Brain pericyte (primary cell): ENCODE measurements at places on chromosomes 7 and 10.

GRCh38 chr10:62760401-62760800 is 44.1 kb upstream of the ADO start:
- no peak for DNase-seq

DNA sequence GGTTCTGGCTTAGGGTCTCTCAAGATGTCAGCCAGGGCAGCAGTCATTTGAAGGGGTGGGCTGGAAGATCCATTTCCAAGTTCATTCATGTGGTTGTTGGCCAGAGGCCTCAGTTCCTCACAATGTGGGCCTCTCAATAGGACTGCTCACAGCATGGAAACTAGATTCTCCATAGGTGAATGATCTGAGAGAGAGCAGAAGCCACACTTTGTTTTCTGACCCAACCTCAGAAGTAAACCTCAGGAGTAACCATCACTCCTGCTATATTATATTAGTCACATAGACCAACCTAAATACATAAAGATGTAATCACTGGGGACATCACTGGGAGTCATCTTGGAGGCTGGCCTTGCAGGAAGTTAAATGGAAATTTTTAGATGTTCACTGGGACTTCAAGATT is 42.2 kb downstream of the GBF1 start:
- DNase-seq: no peak

DNA sequence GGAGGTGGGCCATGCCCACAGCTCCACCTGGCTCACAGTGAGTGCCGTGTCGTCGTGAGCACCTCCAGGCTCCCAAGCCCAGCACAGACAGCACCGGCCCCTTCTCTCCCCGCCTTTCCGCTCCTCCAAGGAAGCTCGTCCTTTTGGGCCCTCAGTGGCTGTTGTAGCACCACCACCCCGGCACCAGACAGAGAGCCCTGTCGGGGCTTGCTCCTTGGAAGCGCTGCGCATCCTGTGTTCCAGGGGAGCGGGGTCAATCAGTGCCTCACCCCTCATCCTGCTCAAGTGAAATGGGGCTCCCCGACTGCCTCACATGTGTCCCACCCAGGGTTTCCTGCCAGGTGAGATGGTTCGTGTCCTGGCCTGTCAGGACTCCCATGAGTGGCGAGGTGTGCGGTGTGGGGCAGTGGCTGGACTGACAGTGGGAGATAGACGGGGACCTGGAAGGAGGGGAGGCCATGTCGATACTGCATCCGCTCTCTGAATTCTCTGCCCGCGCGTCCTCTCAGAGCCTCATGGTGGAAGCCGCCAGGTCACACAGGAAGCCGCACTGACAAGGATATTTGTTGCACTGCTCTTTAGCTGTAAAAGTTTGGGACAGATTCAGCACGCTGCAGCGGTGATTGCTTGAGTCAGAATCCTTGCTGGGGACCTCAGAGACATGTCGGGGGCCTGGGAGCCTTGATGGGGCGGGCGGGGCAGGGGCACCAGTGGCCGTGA is 107.1 kb downstream of the INPP5A start:
- no peak for DNase-seq

DNA sequence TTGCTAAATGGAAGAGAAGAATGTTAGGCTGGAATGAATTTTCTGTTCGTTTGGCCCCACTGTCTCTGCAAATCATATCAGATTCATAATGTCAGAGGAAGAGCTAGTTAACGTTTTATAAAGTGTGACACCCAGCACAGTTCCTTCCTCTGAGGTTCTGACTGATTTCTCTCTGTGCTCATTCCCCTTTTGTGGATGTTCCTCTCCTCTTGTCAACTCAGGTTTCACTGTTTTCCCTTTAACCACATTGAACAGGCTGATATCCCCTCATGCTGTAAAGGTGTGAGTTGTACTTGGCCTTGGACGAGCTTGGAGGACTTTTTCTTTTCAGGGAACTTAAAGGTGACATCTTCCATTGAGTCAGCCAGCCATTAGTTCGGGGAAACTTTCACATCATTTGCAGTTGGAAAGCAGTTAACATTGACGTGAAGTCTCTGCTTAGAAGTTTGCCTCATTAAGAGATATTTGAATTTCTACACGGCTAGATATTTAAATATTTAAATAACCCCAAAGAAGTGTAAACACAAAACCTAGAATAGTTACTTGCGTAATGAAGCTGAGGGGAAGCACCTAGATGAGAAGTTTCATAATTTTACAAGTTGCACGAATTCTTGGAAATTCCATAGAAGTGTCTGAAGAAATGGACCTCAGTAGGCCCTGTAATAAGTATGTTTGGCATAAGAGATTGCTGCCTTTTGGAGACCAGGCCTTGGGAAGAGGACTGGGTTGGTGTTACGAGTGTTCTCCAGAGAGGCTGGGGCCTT is 101.5 kb upstream of the EGR2 start:
- no peak for DNase-seq

DNA sequence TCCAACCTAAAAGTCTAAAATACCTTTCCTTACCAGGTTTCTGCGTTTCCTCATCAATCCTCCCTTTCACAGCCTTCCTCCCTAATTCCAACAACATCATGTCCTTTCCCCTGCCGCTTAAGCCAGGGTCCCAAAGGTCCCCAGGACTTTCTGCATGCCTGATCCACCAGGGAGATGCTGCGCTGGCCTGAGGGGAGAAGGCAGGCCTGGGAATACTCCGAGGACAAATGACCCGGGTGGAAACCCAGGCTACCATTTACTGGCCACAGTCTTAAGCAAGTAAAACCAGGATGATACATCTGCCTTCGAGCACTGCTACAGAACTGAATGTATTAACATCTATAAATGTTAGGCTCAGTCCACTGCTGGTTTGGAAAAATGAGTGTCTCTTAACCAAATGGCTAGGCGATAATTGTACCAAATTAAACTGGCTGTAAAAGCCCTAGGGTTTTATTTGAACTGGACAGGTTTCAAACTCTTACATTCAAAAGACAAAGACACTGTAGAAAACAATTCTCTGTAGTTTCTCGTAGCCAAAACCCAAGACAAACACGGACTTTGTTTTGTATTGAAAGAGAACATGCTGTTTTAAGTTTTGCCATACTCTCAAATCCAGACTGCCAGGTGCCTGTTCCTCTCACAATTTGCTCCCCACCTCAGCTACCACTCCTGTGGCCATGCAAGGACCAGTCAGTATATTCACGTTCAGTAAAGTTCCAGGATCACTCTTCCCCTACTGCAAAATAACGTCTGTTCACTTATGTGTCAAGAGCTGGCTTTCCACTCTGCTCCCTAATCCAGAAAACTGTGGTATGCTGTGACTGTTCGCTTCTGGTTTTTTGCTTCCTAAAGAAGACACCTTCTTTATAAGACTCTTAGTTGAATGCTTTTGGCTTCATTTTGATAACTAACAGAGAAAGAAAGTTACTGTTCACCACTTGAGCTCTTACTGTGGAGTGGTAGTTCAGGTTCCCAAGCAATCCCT is 145.7 kb downstream of the RNF216 start:
- no peak for DNase-seq

DNA sequence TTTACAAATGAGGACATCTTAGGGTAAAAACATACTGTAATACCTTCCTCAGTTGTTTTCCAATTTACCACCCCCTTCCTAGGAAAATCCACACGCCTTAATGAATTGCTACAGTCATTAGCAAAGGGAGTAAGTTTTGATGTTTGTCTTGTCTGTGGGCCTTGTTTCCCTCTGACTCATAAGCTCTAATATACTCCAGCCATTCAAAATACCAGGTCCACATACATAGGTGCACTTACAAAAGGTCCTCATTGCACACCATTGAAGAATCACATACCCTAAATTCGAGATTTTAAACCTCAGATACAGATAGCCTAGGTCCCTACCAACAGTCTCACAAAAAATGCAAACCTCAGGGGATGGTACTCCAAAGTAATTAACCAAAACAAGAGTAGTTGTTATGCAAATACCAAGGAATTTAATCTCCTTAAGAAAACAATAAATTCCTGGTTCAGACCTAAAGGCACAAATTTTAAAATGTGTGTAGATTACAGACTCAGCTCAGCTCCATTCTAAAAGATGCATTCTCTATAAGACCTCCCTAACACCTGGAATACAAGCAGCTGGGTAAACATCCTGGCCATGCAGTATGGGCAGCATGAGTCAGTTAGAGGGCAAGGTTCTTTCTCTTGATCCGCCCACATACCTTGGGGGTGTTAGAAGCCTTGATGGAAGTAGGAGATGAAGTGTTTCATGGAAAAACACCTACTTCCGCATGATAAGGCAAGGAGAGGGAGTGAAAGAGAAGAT is 3.0 kb upstream of the LIPK start:
- no peak for DNase-seq

DNA sequence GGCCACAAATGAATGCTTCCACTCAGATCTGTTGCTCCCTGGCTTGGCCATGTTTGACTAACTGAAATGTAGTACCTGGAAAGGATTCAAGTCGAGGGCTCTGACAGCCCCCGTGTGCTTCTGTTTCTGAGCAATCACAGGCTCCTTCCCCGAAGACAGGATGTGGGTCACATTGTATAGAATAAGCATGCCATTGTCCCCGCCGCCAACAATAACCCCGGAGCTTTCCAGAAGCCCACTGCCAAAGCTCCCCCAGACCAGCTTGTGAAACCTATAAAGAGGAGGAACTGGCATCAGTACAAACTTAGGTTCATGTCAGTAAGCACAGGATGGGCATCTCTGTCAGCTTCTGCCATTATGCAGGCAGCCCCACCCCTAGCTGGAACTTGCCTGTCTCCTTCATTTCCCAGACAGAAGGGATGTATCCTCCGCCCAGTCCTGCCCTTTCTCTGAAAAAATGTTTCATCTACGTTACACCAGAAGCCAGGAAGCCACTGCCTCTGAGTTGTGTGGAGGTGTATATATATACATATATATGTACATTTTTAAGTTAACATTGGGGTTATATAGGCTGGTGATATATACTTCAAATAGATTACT is 10.3 kb downstream of the SEC31B start:
- DNase-seq: no peak

DNA sequence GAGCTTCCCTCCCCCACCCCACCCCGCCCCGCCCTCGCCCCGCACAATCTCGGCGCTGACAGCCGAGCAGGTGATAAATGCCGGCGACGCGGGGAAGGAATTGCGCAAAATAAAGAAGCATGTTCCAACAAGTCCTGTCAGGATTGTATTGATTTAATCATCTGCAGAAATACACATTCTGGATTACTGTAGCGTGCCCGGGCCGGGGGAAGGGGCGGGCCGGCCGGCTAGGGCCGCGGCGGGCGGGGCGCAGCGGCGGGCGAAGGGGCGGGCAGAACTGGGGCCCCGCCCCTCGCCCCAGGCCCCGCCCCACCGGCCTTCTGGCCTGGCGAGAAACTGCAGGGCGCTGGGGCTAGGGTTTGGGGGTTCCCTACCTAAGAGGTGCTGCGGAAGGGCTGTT is 88.9 kb upstream of the PAX2 start:
- no peak for DNase-seq

DNA sequence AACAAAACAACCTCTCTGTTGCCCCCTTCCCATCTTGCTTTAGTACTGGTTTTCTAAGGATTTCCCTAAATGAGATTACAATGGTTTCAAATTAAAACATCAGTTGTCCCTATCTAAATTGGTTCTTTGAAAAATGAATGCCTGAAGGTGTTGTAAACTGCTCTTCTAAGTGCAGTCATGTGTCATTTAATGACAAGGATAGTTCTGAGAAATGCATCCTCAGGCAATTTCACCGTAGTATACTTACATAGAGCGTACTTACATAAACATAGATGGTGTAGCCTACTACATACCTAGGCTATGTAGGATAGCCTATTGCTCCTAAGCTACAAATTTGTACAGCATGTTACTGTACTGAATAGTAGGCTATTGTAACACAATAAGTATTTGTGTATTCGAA is 278.1 kb downstream of the MAGI2 start:
- DNase-seq: no peak

GRCh38 chr7:98797150-98797549 is 72.7 kb downstream of the TMEM130 start:
- DNase-seq: no peak

DNA sequence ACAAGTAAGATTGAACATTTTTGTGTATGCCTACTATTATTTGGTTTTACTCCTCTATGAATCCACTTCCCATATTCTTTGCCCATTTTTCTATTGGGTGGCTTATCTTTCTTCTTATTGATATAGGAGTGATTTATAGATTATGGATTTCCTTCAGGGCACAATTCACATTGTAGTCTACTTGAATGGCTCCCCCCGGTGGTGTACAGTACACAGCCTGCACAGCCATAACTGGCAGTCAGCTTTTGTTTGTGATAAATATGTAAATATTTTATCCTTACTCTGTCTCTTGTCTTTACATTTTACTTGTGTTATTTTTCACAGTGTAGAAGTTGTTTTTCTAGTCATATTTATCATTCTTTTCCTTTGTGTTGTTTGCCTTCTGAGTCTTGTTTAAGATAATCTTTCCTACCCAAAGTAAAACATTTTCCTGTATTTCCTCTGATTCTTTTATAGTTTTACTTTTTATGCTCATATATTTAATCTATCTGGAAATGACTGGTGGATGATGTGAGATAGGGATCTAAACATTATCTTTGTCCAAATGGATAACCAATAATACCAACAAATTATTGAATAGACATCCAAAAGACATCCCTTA is 23.9 kb upstream of the CALD1 start:
- DNase-seq: no peak

DNA sequence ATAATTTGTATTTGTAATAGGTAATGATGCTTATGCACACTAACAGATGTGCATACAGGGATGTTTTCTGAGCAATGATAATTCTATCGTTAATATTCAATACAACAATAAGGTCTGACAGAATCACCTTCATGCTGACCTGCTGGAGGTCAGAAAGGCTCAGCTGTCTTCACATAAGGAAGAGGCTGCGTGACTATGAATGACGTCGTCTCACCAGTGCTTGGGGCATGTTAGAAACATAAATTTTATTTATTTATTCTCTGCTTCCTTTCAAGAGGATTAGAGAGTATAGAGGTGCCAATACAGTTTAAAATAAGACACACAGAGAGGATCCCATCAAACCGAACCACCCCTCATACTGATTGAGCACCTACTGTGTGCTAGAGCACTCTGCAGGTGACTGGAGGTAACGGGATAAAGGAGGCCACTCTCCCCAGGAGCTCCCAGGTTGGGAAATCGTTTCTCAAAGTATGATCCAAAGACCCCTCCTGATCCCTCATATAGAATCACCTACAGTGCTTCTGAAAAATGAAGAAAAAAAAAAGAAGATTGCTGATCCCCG is 265.6 kb upstream of the NPVF start:
- DNase-seq: no peak

GRCh38 chr7:20441991-20442441 is 111.3 kb downstream of the ITGB8 start:
- DNase-seq: no peak

GRCh38 chr7:1220000-1220726 is 12.5 kb upstream of the UNCX start:
- no peak for DNase-seq
